ENCODE measurements at places on chromosomes 1 and 21.
A peak's percentile ranks its signal among the peaks of the same experiment; 100 is the strongest.

- no peak for DNase-seq
These were observed 70.4 kb downstream of the SPSB1 start for GRCh38 chr1:9363061-9363471.

GRCh38 chr1:114215436-114215835, 61.8 kb upstream of the SYT6 start:
- no peak for DNase-seq

GRCh38 chr1:168437821-168438220, 106.0 kb downstream of the XCL2 start:
- no peak for DNase-seq

- DNase-seq, result no peak
These were observed 180.6 kb upstream of the PALMD start for GRCh38 chr1:99465176-99465900.

DNA sequence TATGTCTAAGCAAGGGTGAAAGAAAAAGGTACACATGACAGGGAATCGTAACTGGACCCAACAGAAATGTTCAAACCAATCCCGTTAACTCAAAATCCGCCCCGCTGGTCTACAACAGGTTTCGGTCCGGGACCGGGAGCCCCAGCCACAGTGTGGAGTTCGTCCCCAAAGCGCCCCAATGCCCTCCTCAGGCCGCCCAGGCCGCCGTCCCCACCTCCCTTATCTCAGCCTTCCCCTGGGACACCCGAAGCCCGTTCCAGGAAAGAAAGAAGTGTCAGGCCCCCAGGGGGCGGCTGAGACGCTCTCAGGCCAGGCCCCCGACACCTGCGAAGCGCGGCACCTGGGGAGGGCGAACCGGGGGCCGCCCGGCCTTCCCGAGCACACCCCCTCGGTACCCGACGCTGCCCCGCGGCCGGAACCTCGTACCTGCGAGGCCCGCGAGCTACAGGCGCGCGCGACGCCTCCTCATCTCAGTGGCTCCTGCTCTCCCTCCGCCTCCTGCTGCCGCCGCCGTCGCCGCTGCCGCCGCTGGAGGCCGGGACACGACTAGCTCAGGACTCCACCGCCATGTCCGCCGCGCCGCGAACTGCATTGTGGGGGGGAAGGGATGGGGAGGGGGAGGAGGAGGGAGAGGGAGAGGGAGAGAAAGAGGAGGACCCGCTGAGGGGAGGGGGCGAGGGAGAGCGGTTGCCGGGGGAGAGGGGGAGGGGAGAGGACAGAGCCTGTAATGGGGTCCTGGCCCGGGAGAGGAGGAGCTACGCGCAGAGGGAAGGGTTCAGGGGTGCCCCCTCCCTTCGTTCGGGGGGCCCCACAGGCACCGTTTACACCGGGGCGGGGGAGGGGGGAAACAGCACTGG, at the start of gene TUT4:
Gene TUT4, minus strand, starts transcription at position 588 of the 857 bp plus-strand sequence. CDS start 26,812 bp downstream, outside the sequence.
- DNase-seq, result peak; percentile 66

- DNase-seq, result no peak
These were observed 986.1 kb downstream of the ADGRL2 start for GRCh38 chr1:82786883-82787282.

DNA sequence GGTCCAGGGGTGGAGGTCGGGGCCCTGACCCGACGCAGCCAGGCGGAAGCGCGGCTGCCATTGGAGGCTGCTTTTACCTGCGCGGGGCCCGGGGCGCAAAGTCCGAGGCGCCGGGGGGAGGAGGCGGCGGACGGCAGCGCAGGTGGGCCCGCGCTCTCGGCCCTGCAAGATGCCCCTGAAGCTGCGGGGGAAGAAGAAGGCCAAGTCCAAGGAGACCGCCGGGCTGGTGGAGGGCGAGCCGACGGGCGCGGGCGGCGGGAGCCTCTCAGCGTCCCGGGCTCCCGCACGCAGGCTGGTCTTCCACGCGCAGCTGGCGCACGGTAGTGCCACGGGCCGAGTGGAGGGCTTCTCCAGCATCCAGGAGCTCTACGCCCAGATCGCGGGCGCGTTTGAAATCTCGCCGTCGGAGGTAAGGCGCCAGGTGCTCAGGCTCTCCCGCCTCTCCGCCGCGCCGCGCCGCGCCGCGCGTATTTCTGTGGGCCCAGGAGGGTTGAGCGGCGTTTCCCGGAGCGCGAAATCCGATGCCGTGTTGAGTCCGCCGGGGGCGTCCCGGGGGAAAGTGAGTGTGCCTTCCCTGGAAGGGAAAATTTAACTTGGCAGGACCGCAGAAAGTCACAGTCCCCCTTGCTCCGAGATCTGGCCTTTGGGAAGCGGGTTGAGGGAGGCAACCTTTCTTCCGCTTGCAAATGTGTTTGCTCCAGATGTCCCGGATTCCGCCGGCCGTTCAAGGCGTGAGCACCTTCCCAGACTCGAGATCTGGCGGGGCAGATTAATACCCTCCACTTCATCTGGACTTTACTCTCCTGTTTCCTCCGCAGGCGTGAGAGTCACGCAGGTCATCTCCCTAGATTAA, at the start of gene GIPC2:
Gene GIPC2, plus strand, starts transcription at position 41 of the 853 bp plus-strand sequence. Its CDS starts 129 bp downstream, at position 170.
- DNase-seq, result no peak

GRCh38 chr21:31294691-31295090, 49.4 kb downstream of the TIAM1 start:
- no peak for DNase-seq

GRCh38 chr1:198254948-198255347, 98.2 kb downstream of the NEK7 start:
- no peak for DNase-seq

- no peak for DNase-seq
These were observed 32.3 kb downstream of the HHAT start for GRCh38 chr1:210360852-210361477.

- DNase-seq, result no peak
These were observed 26.9 kb downstream of the ITPKB start for GRCh38 chr1:226711976-226712741.

DNA sequence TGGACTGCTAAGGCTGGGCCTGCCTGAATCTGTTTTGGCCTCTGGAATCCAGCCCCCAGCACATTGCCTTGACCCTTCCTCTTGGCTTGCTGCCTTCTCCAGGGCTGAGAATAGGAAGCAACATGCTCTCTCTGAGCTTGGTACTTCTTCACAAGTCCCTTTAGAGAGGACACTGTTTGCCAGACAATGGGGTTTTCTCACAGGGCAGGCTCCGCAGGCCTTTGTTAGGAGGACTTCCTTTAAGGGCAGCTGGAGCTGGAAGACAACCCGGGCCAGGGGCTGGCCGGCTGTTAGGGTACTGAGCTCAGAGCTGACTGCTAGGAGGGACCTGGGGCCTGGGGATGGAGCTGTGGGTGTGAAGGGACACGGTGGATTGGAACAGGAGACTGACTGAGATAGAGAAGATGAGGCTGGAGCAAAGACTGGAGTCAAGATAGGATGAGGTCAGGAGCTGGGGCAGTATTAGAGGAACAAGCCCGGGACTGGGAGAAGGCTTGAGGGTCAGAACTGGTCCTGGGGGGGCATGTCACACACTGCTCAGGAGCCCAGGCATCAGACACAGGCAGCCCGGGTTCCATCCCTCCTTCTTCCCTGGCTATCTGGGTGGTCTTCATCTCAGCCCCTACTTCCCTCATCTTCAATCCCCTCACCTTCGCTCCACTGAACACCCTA, 5.4 kb upstream of the ALPL start:
- no peak for DNase-seq

GRCh38 chr1:31843506-31843905, 27.7 kb upstream of the SPOCD1 start:
- no peak for DNase-seq

- no peak for DNase-seq
These were observed 7.9 kb downstream of the KIF21B start for GRCh38 chr1:201015551-201016091.

DNA sequence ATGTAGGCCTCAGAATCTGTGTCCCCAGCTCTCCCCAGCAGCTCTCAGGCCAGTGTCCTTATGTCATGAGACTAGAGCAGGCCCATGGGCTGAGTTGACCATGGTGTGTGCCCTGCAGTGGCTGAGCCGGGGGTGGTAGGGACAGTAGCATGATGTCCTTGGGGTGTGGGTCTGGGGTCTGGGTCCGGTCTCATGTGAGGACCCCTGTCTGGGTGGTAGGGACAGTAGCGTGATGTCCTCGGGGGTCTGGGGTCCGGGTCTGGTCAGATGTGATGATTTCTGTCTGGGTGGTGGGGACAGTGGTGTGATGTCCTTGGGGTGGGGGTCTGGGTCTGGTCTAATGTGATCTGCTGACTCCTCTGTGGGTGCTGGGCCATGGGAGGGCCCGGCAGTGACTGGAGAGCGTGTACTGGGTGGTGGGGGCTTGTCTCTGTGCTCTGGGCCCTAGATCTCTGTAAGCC, 64.5 kb downstream of the OBSCN start:
- no peak for DNase-seq

DNA sequence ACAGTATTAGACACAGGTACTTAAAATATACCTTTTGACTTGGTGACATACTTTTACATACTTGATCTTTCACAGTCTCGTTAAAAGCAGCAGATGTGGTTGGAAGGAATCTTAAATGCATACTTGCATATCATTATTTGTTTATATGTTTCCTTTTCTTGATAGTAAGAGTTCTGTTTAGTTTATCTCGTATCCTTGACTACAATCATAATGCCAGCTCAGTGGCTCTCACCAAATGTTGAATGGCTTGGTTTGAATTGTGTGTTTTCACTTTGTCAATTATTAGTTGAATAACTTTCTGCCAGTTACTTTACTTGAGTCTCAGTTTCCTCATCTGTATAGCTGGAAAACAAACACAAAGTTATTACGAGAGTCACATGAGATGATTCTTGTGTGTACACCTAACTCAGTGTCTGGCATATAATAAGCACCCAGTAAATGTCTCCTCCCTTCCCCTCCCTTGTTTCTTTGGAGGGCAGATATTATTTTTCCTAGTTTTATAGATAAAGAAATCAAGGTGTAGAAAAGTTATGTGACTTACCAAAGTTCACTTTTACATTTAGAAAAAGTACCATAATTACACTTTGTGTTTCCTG, 131.6 kb upstream of the IVNS1ABP start:
- no peak for DNase-seq

DNA sequence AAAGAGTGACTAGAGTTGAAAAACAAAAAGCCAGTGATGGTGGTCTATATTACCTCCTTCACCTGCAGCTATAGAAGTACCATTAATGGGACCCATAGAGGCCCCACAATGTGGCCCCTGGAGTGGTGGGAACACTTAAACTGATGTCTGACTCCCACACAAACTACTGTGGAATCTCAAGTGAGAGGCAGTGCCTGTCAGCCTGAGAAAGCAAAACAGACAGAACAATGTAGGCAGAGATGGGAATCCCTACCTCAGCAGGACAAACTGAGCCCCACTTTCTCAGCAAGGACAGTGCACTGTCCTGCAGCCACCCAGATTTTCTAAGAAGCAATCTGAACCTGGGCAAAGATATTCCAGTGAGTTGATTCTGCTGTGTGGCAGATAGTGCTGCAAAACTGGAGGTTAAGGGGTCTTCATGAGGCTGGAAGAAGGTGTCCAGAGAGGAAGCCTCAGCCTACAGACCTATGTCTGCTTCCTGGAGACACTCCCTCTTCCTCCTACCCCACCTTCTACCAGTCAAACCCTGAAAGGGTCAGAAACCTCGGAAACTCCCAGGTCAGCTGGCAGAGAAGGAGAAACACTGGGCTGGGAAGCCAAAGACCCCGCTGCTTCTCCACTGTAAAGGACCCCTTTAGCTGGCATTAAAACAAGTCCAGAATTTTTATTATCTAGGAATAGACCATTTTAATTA, 228.7 kb downstream of the C1orf94 start:
- DNase-seq, result no peak

- DNase-seq, result no peak
These were observed 23.9 kb downstream of the CITED4 start for GRCh38 chr1:40838045-40838979.

DNA sequence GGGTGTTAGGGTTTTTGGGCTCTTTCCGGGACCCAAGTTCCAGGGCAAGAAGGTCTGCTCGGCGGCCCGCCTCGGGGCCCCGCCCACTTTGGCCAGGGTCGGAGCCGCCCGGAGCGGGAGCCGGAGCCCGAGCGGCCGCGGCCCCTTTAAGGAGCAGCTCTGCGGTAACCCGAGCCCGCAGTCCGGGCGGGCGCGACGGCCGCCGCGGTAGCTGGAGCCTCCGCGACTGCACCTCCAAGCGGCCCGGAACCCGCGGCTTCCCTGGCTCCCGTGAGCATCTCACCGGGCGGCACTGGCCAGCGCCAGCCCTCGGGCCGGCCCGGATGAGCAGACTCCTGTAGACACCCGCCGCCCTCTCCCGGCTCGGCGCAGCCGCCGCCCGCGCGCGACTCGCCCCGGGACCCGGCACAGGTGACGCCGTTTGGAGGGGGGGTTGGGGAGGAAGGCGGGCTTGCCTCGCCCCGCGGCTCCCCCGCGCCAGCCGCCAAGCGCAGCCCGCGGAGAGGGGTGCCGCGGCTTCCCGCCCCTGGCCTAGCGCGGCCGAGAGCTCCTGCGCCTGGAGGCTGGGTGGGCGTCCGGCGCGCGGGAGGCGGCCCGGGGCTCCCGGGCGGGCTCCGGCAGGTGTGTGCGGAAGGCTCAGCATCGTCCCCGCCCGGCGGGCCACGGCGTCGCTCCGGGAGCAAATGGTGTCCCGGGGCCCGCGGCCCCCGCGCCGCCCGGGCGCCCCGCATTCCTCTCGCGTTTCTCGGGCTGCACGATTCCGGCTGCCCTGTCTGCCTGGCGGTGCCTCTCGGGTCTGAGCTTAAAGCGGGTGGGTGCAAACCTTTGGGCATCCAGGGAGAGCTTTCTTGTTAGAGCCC, at the start of gene TLCD4:
Gene TLCD4, plus strand, starts transcription at position 149 of the 860 bp plus-strand sequence. CDS start 26,547 bp downstream, outside the sequence.
- peak; percentile 39 for DNase-seq

GRCh38 chr21:18493422-18493821, 89.8 kb upstream of the TMPRSS15 start:
- DNase-seq, result no peak

DNA sequence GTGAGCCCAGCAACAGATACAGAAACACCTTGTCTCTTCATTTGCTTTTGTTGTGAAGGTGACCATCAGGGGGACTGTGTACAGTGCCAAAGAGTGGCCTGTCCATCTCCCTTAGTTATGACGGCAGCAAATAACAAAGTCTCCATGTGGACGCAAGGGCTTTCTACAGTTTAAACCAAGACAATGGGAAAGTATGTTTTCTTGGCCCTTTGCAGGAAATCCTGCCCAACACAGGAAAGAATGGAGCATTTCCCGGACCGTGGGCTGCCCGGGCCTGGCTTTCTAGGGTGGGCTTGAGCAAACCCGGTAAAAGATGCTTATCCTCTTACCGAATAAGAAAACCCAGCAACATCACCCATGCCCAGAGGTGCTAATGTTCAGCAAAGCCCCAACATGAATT, 87.3 kb downstream of the ZBTB18 start:
- DNase-seq, result no peak

DNA sequence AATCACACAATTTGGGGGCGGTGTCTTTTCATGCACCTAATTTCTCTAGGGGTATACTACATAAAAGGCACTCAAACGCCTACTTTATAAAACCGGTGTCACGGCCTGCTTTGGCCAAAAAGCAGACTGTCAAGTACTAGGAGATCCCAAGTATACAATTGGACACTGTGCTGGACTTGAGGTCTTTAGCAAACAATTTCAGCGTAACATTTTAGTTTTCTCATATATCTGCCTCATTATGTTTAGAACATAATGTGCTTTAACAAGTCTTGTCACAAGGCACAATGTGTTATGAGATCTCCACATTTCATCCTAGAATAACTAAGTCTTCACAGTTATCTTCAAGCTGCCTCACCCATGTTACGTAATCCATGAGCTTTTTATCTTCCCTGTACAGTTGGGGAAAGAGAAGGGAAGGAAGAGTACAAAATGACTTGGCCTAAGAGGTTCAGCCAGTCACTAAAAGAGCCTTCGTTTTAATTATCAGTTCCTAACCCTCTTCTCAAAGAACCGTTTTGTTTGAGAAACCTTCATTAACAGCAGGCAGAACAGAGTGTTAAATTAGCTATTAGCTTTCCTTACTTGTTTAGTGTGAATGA, 1.7 kb downstream of the SSX2IP start:
- no peak for DNase-seq
